MG63 (cell line): ENCODE measurements at places on chromosomes 13 and 19. TPM values are rescaled to one million over a fixed set of nuclear protein-coding genes. Genes with fewer than 3 reads are reported as not detected.

DNA sequence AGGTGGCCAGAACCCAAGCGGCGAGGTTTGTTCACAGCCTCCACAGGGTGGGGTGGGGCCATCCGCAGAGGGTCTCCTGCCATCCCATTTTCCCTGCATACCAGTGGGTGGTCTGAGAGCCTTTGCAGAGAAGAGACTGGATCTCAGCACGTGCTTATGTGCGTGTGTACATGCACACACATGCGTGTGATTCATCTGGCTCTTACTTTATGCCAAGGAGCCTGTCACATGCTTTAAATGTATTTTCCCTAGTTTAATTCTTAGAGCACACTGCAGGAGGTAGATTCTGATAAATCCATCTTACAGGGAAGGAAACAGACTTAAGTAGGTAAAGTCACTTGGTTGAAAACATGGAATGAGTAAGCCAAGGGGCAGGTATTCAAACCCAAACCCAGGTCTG is 47.1 kb downstream of the CAPN12 start:
- no peak for DNase-seq

USHBP1 gene
- total RNA-seq: not detected in 2 replicates

GNG14 gene
- total RNA-seq: not detected in 2 replicates

CGB8 gene
- not detected in 2 replicates for total RNA-seq
